Activated T-helper 1 cell treated with Interleukin-2 at 50 U/mL for 16 hours (primary cell): ENCODE measurements at places on chromosomes 2 and 18.

DNA sequence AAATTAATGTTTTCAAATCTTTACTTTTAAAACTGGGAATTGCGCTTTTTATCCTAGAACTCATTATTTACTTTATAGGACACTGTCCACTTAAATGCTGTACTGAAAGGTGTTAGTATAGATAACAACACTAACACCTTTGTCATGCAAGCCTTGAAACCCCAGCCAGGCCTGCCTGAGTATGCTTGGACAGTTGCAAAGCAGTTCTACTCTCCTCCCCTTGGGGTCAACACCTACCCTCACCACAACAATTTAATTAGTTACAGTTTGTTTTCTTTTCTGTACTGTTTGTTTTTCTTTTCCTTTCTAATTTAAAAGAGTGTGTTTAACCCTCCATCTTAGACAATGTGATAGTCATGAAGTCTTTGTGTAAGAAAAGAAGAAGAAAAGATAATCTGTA lies 18.9 kb upstream of the FAM98A start:
- no peak for DNase-seq

DNA sequence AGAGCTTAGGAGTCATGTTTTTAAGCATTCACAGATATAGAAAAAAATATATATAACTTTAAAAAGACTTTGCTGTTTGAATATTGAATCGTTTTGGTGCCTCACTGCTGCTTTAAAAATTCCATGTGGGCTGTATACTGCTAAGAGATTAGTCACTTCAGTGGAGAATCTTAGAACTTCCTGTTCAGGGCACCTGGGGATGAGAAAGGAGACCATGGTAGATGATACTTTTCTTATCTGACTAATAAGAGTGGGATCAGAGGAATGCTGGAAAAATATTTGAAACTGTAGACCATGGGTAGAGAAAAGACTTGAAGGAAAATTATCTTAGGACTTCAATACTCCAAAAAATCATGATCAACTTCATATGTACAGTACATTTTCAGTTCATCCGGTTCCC lies 442.2 kb upstream of the SETBP1 start:
- no peak for DNase-seq

GRCh38 chr2:160996584-160996983 lies 163.6 kb upstream of the TANK start:
- DNase-seq = no peak

- DNase-seq = no peak
Measured at GRCh38 chr2:173195100-173195499, 119.5 kb downstream of the MAP3K20 start.

DNA sequence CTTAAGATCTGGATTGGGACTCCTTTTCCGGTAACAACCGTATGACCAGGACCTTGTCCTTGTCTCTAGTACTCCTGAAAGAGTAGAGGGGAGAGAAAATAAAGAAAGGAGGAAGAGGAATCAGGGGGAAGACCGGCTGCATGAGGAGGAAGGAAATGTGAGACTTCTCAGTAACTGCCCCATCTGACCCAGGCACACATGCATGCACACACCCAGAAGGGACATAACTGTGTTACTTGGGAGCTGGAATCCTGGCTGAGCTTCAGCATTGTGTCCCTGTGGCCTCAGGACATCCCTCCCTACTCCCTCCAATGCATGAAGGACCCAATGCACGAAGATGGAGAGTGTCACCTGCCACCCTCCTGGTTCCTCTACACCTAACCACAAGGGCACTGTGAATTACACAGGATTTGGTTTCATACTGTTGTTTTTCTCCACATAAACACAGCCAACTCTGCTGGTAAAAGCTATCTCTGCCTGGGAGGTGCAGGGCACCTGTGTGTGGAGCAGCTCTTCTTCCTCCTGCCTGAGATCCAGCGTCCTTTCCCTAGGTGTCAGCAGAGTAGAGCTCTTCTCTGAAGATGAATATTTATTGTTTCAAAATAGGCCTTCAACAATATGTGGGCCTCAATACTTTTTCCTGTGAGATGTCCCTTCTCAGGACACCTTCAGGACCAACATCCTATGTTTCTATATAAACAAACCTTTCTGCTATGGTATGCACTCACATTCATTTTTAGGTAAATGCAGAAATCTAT lies 574.1 kb upstream of the ID2 start:
- DNase-seq = no peak

DNA sequence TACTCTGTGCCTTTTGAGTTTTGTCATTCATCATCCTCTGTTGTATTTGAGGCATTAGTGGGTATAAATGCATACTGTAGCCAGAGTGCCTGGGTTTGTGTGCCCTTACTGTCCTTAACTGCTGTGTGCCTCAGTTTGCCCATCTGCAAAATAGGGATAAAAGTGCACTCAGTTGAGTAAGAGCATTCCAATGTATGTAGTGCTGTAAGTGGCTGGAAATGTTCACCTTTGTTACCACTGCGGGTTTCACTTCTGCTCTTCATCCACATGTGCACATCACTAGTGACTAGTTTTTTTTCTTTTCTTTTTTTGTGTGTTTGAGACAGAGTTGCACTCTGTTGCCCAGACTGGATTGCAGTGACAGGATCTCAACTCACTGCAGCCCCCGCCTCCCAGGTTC lies 39.9 kb downstream of the PLEKHB2 start:
- DNase-seq = no peak

GRCh38 chr18:34870555-34871310 lies 160.6 kb downstream of the DTNA start:
- no peak for DNase-seq

GRCh38 chr2:152606081-152606480 lies 111.2 kb downstream of the PRPF40A start:
- DNase-seq = no peak
